ENCODE measurements at places on chromosomes 1 and 21. TPM values are rescaled to one million over a fixed set of nuclear protein-coding genes. Genes with fewer than 3 reads are reported as not detected.
A peak's percentile ranks its signal among the peaks of the same experiment; 100 is the strongest.

GRCh38 chr1:102085896-102086295 lies 89.2 kb upstream of the OLFM3 start:
- no peak for DNase-seq

- DNase-seq = no peak
Observed at GRCh38 chr21:42158846-42159245, 60.1 kb upstream of the ABCG1 start.

DNA sequence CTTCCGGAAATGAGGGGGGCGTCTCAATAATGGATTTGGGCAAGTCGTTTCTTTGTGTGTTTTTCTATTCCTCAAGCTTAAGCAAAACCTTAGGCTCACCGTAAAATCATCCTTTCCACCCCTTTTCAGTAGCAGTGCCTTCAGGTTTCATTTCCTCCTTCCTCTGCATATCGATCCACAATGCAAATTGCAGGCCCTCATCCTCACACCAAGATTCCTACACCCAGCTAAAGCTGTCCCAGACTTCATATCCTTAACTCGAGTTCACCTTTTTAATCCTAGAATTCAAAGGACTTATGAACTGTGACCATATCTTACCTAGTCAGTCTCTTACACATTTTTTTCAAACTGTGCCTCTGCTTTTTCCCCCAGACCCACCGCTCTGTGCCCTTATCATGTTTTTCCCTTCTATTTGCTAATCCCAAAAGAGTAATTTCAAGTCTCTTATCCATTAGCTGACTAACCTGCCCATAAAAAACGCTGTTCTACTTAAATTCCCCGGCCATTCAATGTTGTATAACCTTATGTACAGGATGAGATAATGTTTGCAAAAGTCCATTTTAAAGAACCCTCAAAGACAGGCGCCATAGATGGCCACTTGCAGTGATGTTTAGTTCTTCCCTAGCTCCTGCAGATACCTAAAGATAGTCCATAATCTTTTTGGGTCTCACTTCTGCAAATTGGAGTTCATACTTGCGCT lies 1.5 kb downstream of the AKIRIN1 start:
- peak; percentile 15 for DNase-seq

- peak; percentile 54 for DNase-seq
Observed at GRCh38 chr1:197444755-197445154, 176.7 kb downstream of the CRB1 start.

DNA sequence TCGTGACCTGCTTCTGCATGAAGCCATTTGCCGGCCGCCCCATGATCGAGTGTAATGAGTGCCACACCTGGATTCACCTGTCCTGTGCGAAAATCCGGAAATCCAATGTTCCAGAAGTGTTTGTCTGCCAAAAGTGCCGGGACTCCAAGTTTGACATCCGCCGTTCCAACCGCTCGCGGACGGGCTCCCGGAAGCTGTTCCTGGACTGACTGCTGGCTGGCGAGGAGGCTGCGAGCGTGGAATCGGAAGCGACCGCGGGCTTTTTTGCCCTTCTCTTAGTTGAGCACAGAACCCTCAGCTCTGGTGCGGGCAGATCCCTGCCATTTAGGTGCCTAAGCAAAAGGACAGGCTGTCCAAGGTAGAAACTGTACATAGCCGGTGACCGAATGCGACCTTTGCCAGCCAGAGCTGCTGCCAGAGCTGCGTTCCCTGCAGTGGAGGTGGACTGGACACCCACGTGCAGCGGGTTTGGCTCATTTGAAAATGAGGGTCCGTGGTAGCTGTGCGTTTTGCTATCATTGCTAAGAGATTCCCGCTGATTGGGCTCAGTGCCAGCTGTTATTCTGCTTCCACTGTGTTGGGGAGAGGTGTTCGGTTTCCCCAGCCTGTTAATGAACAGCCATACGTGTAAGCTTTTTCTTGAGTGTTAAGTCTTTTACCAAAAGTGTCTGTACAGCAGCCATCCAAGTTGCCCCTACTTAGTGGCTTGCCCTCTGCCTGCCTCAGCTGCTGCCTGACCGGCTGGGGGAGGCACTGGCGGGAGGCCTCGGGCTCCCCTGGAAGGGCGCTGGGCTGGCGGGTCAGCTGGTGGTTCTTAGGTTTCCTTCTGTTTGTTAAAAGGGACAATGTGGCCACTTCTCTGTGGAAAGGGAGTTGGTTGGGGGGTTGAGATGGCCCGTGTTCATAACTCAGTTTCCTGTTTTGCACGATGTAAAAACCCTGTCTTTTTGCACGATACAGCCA lies 3.0 kb upstream of the THAP3 start:
- no peak for DNase-seq

FAM72A gene
- not detected for total RNA-seq
